ENCODE measurements at places on chromosomes 3 and 15.

DNA sequence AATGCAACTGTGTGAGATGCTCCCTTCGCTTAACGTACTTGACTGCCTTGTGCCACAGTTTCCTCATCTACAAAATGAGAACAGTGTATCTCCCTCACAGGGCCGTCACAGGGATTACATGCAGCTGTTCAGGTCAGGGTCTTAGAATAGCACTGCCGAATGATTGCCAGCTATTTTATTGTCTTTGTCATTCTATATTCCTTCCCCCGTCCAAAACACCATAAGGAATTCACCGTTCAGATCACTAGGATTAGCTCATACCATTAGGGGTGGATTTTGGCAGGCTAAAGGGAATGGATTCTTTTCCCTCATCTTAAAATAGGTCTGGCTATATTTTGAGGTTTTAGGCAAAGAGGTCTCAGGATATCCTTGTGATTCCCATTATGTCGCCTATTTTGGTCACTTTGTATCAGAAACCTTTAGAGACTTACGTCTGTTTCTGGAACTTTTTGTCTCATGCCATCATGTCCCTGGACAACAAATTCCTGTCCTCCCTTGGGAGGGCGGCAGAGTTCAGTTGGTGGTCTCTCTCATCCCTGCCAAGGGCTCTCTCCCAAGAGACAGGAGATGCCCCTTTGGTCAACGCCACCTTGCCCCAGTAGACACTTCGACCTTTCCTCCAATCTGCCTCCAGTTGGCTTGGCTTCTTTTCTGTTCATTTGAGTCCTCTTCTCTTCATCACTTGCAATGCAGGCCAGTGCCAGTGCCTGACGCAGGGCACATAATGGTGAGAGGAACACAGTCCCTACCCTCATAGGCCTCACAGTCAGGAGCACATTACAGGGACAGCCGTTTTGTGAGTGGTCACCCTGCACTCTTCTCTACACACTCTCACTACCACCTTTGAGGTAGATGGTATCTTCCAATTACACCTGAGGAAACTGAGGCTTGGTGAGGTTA is 171.6 kb upstream of the BHLHE40 start:
- no peak for DNase-seq

DNA sequence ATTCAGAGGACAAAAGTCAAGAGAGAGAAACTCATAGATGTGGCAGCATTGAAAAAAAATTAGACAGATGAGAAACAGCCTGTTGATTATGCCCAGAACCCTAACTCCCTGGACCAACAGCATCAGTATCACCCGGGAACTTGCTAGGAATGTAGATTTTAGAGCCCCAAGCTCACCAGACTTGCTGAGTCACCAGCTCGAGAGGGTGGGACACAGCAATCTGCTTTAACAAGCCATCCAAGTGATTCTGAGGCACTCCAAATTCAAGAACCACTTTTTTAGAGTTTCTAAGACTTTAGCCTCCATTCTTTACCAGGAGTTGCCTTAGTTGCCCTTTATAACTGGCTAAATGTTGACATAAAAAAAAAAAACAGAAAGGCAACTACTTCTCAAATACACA is 70.9 kb downstream of the CGGBP1 start:
- DNase-seq, result no peak

- DNase-seq, result no peak
These were observed 23.4 kb downstream of the AMOTL2 start for GRCh38 chr3:134350861-134351311.

GRCh38 chr3:15409774-15410173 is 17.6 kb downstream of the METTL6 start:
- DNase-seq, result no peak

All from activated naive CD4-positive, alpha-beta T cell treated with Interleukin-2 at 50 U/mL for 16 hours (primary cell).